ENCODE measurements at places on chromosomes 5 and 9.

GRCh38 chr5:34690301-34690700 is 34.2 kb downstream of the RAI14 start:
- no peak for DNase-seq

- DNase-seq: no peak
Observed at GRCh38 chr5:120367896-120368634, 96.0 kb upstream of the PRR16 start.

DNA sequence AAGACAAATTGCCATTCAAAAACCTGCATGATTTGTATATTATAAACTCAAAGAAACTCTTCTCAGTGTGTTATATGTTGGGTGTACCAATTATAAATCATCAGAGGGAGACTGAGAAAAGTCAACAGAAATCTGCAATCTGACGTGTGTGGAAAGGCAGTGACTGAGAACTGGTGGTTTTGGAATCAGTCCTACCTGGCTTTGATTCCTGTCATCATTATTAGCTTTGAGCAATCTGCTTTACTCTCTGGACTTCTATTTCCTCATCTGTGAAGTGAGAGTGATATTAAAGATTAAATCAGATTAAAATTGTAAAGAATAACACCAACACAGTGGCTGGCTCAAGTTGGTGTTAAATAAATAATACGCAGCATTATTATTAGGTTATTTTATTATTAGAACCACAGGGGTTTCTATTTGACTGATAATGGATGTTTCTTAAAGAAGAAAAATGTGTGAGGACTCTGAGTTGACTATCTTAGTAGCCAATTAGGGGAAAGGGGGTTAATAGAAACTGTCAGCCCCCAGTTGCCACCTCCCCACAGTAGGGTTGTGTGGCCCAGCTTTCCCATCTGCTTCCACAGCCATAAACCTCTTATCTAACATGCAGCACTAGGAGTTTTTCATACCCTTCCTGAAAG is 59.6 kb downstream of the SNCAIP start:
- no peak for DNase-seq

DNA sequence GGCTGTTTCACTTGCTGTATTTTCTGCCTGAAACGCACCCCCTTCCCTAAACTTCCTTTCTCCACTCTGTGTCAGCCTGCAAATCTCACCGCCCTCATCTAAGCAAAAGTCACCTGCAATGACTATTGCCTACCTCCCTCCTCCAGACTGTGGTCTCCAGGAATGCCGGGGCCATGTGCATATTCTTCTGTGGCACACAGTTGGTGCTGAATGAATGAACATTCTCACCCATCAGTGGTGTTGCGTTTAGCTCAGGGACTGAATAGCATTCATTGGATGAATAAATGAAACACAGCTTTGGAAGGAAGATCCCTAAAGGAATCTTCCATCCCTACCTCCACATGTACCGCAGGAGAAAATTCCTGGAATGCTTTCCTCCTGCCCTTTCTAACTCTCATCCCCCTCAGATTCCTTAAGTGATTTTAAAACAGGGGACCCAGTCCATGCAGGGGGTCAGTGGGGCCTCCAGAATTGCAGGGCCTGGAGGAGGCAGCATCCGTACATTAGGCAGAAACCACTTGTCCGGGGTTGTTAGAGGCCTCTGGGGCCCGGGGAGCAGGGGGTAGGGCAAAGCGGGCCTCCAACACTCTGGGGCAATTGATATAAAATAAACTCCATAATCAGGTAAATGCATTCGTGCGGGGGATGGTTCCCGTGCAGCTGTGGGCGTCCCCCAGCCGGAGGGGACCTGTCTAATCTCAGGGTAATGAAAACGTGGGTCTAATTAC is 28.3 kb upstream of the PTGS1 start:
- no peak for DNase-seq

- DNase-seq: no peak
Observed at GRCh38 chr9:127739614-127740330, 4.7 kb upstream of the TOR2A start.

DNA sequence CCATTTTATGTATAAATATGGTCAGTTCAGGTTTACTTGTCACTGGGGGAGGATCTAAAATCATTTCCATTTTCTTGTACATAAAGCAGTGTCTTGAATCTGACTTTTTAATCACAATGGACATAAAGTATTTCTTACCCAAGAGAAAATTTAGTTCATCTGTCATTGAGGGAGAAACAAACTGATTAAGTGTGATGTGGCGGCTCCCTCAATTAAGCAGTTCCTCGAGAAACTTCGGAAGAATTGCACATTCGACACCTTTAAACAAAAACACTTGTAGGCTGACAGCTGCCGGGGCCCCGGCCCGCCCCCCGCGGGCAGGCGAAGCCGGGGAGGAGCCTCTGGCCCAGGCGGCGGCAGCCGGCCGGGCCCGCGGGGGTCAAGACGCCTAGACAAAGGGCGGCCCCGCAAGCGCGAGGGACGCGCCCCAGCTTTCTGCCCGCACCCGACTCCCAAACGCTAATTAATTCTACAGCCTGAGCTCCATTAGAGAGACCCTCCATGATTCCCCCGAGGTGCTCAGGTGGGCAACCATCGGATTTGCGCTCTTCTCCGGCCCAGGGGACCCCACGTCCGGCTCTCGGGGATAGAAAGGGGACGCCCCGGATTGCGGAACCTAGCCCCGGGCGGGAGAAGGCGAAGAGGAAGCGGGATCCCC is 750 bp downstream of the TRIM36 start:
- DNase-seq: no peak

- DNase-seq: no peak
Observed at GRCh38 chr5:74282490-74282889, 358.0 kb downstream of the ENC1 start.
